Memory B cell (primary cell): ENCODE measurements at places on chromosomes 7 and 10.

GRCh38 chr10:102426803-102427287, 5.5 kb downstream of the CUEDC2 start:
- no peaks in the 10 kb centered on the region for H3K27me3 ChIP-seq
- no peak overlapping the region for H3K4me3 ChIP-seq
- no peak overlapping the region for H3K27ac ChIP-seq
- peaks cover 17% of the 10 kb centered on the region for H3K4me1 ChIP-seq
- no peak for DNase-seq
- H3K36me3 ChIP-seq, result peaks cover 7% of the 10 kb centered on the region

DNA sequence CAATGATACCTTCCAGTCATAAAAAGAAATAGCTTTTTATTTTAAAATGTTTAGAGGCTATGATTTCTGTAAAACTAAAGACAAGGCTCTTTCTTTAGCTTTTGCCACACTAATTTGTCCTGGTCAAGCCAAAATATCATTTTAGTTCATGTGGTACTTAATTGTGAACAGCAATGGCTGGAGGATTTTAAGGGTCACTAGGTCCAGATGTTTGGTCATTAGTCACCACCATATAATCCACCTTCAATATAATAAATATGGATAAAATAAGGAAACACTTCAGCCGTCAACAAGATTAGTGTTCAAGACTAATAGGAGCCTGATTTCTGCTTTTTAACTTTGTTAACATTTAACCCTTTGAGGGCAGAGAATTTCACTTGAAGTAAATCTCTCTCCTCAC, 50.0 kb upstream of the HGF start:
- H3K4me3 ChIP-seq, result no peak overlapping the region
- H3K36me3 ChIP-seq, result no peaks in the 10 kb centered on the region
- H3K27ac ChIP-seq, result no peak overlapping the region
- H3K27me3 ChIP-seq, result no peaks in the 10 kb centered on the region

DNA sequence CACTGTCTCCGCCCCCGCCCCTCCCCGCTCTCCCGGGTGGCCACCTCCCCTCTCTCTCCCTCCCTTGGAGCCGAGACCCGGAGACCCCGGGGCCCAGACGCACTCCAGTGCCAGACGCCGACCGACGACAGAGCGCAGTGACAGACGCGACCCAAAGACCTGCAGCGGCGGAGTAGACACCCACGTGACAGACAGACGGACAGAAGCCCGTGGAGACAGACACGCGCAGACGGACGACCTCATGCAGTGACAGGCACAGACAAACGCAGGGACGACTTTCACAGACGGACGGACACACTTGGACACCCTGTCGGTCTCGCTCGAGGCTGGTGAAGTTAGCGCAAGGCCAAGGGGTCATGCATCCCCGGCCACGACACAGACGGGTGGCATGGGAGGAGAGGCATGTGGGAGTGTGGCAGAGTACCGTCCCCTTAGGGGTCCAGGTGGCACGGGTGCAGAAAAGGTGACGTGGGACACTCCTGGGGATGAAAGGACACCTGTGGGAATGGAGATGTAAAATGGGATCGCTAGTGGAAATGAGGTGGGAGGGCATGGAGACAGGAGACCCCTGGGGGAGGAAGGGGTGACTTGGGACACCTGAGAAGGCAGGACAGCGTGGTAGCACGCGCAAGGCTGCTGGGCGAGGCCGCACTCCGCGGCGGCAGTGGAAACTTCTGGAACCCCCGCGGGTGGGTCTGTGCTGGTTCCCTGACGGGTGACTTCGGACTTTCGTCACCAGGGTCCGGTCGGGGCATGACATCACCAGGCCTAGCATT, 456 bp upstream of the ACHE start:
- peak overlapping the region; percentile 80 for H3K4me3 ChIP-seq
- peaks cover 31% of the 10 kb centered on the region for H3K27me3 ChIP-seq
- peaks cover 2% of the 10 kb centered on the region for H3K36me3 ChIP-seq
- H3K27ac ChIP-seq, result no peak overlapping the region

DNA sequence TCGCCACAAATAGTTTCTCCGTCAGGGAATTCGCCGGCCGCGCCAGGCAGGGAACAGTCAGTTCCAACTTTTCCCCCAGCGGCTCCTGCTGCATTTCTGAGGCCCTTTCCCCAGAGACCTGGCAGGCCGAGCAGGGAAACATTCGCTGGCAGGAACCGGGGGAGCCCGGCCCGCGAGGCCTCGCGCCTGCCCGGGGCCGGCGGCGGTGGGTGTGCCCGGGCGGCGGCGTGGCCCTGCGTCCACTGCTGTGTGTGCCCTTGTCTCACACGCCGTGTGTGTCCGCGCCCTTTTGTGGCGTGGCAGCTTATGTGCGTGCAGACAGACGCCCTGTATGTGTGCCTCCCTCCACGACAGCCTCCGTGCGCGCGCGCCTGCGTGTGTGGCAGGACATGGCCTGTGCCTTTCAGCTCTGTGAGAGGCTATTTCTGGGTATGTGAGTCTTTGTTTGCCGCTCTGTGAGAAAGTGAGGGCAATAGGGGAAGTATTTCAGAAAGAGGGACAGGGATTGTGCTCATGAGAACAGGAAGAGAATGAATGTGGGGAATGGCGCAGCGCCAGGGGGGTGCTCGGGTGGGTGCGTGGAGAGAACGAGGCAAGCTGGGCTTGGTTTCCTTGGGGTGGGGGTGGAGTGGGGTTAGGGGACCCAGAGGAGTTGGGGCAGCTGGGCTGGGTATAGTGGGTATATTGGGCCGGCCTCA, 689 bp upstream of the SMARCD3 start:
- H3K4me3 ChIP-seq, result peak overlapping the region; percentile 63
- no peak overlapping the region for H3K27ac ChIP-seq

DNA sequence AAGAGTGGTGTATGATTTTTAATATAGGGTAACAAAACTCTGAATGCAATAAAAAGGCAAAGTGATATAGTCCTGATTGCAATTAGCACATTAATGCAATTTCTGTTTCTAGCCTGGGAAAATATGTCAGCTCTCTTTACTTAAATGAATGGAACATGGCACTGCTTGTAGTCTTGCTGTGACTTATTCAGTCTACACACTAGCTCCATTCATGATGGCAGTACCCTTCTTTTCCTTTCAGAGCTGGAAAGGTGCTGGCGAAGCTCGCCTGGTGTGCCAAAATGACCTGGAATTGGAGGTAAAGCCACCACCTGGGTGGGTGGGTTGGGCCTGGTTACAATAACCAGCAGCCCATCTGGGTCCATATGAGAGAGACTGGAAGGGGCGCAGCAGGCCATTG, 85.3 kb downstream of the ZNF365 start:
- no peaks in the 10 kb centered on the region for H3K27me3 ChIP-seq
- no peak overlapping the region for H3K27ac ChIP-seq
- peaks cover 23% of the 10 kb centered on the region for H3K4me1 ChIP-seq
- H3K36me3 ChIP-seq, result no peaks in the 10 kb centered on the region

DNA sequence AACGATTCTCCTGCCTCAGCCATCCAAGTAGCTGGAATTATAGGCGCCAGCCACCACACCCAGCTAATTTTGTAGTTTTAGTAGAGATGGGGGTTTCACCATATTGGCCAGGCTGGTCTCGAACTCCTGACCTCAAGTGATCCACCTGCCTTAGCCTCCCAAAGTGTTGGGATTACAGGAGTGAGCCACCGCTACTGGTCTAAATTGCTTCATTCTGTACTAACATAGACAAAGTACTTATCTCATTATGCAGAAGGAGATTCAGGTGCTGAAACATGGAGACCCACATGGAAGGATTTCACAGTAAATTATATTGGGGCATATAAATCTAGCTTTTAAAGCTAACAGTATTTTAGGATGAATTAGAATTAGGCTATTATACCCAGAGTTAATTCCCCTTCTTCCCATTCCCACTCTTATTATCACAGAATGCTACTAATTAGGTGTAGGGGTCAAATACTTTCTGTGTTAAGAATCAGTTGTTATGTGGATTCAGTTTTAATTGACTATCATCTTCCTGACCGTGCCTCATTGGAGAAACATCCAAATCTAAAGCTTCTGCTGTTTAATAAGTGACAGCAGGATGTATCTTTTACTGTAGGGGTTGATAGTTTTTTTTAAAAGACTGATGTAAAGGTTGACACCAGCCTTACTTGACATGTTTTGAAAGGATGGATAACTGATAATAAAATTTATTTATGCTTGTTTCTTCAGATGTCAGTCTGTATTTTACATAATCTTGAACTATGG, 27.2 kb downstream of the ADK start:
- no peak for DNase-seq
- peak overlapping the region; percentile 37 for H3K4me3 ChIP-seq
- H3K27me3 ChIP-seq, result no peaks in the 10 kb centered on the region
- H3K27ac ChIP-seq, result peak overlapping the region; percentile 96
- H3K4me1 ChIP-seq, result peaks cover 31% of the 10 kb centered on the region
- no peaks in the 10 kb centered on the region for H3K36me3 ChIP-seq

GRCh38 chr10:107649249-107649648, 484.7 kb upstream of the SORCS1 start:
- no peak overlapping the region for H3K4me3 ChIP-seq
- no peaks in the 10 kb centered on the region for H3K36me3 ChIP-seq
- DNase-seq, result no peak
- H3K27me3 ChIP-seq, result no peaks in the 10 kb centered on the region
- H3K27ac ChIP-seq, result no peak overlapping the region

DNA sequence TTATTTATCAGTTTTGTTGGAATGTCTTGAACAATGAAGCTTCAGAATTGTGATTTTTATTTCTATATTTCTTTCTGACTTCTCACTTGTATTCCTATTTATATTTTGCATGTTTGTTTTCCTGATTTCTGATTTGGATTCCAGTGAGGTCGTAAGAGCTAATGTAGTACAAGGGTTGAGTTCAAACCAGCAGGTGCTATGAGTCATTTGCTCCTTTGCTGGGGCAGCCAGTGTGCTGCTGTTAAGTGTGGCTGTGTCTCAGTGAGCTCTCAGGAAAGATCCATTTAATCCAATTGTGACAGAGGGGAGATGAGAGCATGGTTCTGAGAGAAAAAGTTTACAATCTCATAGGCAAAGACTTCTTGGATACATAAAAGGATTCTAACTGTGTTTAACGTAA, 48.6 kb downstream of the MCU start:
- H3K36me3 ChIP-seq, result peaks cover 2% of the 10 kb centered on the region
- no peak for DNase-seq
- H3K4me1 ChIP-seq, result peaks cover 18% of the 10 kb centered on the region
- no peak overlapping the region for H3K4me3 ChIP-seq
- no peak overlapping the region for H3K27ac ChIP-seq

DNA sequence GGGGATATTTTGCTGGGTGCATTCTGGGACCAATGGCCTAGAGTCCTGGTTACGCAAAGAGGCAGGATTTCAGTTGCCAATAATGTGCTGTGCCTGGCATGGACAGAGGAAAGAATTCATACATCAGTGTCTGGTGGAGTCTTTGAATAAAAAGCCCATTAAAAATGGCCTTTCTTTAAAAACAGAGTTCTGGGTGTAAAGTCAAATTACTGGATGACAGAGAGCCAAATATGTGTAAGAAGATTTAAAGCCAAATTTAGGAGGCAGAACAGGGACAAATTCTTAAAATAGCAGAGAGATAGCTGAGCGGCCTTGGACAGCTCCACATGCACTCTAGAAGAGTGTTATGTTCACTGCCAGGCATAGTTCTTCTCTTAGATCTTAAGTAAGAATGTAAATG, 60.8 kb upstream of the MEOX2 start:
- H3K27me3 ChIP-seq, result no peaks in the 10 kb centered on the region
- DNase-seq, result no peak
- H3K4me3 ChIP-seq, result no peak overlapping the region
- H3K27ac ChIP-seq, result no peak overlapping the region
- no peaks in the 10 kb centered on the region for H3K36me3 ChIP-seq

- no peak overlapping the region for H3K27ac ChIP-seq
- H3K27me3 ChIP-seq, result peaks cover 11% of the 10 kb centered on the region
- no peaks in the 10 kb centered on the region for H3K4me1 ChIP-seq
- H3K4me3 ChIP-seq, result no peak overlapping the region
Observed at GRCh38 chr7:542713-543500, 23.3 kb upstream of the PDGFA start.

- DNase-seq, result no peak
- H3K27me3 ChIP-seq, result peaks cover 12% of the 10 kb centered on the region
Observed at GRCh38 chr7:98802781-98803110, 67.1 kb downstream of the TMEM130 start.

GRCh38 chr10:28442403-28442802, 90.5 kb upstream of the WAC start:
- H3K27ac ChIP-seq, result no peak overlapping the region
- no peaks in the 10 kb centered on the region for H3K4me1 ChIP-seq
- no peaks in the 10 kb centered on the region for H3K36me3 ChIP-seq
- H3K27me3 ChIP-seq, result peaks cover 11% of the 10 kb centered on the region
- no peak for DNase-seq
- no peak overlapping the region for H3K4me3 ChIP-seq

- peaks cover 6% of the 10 kb centered on the region for H3K27me3 ChIP-seq
- H3K27ac ChIP-seq, result no peak overlapping the region
- peaks cover 4% of the 10 kb centered on the region for H3K36me3 ChIP-seq
- H3K4me1 ChIP-seq, result peaks cover 2% of the 10 kb centered on the region
Observed at GRCh38 chr7:3244241-3244814, 56.7 kb upstream of the SDK1 start.

DNA sequence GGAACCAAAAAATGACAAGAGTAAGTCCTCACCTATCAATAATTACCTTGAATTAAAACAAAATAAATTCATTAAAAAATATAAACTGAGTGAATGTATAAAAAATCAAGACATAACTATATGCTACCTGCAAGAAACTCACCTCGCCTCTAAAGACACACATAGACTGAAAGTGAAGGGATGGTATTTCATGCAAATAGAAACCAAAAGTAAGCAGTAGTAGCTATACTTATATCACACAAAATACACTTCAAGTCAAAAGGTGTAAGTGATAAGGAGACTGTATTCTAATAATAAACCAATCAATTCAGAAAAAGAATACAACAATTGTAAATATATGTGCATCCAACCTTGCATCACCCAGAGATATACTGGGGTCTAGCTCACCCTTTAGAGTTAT, 332.6 kb downstream of the SH2D4B start:
- no peaks in the 10 kb centered on the region for H3K36me3 ChIP-seq
- H3K27ac ChIP-seq, result no peak overlapping the region
- no peaks in the 10 kb centered on the region for H3K4me1 ChIP-seq
- H3K4me3 ChIP-seq, result no peak overlapping the region
- DNase-seq, result no peak

DNA sequence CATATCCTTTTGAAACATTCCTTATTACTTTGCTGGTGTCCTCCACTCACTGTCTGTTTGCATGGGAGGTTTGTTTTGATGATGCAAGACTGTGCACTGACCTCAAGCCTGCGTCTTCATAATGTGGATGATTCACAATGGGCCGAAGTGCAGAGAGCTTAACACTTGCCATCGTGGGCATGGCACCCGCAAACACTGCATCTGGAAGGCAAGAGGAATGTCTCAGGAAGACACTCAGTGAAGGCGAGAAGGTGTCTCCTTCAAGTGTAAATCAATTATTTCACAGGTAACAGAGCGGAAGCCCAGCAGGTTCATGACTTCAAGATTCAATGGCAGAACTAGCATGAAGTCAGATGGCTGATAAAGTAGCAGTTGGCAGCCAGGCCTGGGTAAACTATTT, 98.1 kb downstream of the DPY19L1 start:
- H3K4me1 ChIP-seq, result no peaks in the 10 kb centered on the region
- peaks cover 18% of the 10 kb centered on the region for H3K36me3 ChIP-seq
- no peak overlapping the region for H3K27ac ChIP-seq
- no peak overlapping the region for H3K4me3 ChIP-seq

DNA sequence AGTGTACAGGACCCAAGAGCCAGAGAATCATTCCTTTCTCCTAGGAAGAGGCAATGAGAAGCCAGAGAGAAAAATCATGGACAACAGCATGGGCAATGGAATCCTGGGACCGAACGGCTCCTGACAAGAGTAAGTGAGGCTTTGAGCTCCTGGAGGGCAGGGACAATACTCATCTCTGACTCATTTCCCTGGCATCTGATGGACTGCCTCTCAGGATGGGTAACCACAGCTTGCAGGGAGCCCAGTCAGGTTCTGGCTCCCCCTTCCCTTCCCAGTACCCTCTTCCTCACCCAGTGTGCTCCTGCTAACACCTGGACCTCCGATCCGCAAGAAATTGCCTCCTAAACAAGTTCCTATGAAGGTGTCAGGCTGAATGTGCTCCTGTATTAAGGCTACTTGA, 51.2 kb upstream of the SORCS3 start:
- no peak for DNase-seq
- no peak overlapping the region for H3K27ac ChIP-seq
